GM12891 (cell line): ENCODE measurements at places on chromosomes 12 and 14.

DNA sequence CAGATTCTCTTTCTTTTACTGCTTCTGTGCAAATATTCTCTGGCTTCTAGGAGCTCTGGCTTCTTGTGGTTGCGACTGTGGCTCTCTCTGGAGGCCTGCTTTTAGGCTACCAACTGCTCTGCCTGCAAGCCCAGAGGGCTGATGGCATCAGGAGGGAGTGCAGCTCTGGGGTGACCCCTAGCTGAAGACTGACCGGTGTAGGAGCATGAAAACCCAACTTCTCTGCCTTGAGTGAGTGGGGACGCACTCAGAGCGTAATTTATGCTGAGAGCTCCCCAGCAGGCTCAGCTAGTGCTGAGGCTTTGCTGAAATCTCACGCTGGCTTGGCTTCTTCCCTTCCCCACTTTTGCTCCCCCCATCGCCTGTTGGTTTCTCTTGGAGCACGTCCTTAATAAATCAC is 29.9 kb upstream of the RBM19 start:
- no peak for DNase-seq

- no peak for DNase-seq
These were observed 64.3 kb downstream of the APOBEC1 start for GRCh38 chr12:7601406-7601805.

GRCh38 chr12:110005319-110005973 is 6.2 kb downstream of the ANKRD13A start:
- DNase-seq: no peak

DNA sequence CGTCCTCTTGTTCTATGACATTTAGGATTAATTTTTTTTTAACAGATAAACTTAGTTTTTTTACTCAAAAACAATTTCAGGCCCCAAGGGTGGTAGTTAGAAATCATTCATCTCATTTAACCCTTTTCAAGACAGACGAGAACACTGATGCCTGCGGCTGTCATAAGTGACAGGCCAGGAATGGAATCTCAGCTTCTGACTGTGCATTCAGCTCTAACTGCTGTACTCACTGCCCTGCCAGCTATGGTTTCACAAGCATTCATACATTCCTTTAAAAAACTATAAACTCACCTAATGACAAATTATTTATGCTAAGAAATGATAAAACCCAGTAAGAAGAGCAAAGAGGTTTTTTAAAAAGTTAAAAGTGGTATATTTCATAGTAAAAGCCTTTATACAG is 8.8 kb downstream of the DENND5B start:
- DNase-seq: no peak

DNA sequence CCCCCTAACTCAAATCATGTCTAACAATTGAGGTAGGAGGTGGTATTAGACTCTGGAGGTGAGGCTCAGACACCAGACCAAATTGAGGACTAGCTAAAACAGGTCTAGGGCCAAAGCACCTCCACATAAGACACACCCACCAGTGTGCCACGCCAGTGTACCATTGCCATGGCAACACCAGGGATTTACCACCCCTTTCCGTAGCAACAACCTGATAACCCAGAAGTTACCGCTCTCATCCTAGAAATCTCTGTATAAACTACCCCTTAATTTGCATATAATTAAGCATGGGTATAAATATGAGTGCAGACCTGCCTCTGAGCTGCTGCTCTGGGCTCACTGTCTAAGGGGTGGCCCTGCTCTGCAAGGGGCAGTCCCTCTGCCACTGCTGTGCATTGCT is 57.4 kb upstream of the PPP2R5C start:
- no peak for DNase-seq

- no peak for DNase-seq
These were observed 118.7 kb downstream of the ETNK1 start for GRCh38 chr12:22743700-22744099.

GRCh38 chr12:15307079-15307478 is 15.2 kb upstream of the PTPRO start:
- no peak for DNase-seq

GRCh38 chr12:129106772-129107171 is 253.5 kb downstream of the GLT1D1 start:
- no peak for DNase-seq

- DNase-seq: no peak
These were observed 193.1 kb upstream of the DIO2 start for GRCh38 chr14:80404413-80404812.

- DNase-seq: no peak
These were observed 13.3 kb downstream of the IL22 start for GRCh38 chr12:68240079-68240478.

- no peak for DNase-seq
These were observed 2.1 kb downstream of the TMEM30B start for GRCh38 chr14:61279082-61279481.

- peak; percentile 7 for DNase-seq
These were observed 1.1 kb downstream of the SLC6A15 start for GRCh38 chr12:84911271-84912197.

- DNase-seq: no peak
These were observed 12.3 kb upstream of the TMED10 start for GRCh38 chr14:75188520-75189268.

DNA sequence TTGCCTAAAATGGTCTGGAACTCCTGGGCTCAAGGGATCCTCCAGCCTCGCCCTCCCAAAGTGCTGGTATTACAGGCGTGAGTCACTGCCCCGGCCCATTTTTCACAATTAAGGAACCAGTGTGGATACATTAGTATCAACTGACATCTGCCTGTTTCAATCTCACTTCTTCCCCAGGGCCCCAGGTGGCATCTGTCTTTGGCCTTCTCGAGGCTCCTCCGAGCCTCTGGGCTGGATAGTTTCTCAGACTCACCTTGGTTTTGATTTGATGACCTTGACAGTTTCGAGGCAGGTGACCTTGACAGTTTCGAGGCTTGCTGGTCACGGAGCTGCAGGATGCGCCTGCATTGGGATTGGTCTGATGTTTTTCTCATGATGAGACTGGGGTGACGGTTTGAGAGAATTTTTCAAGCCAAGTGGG is 41.0 kb upstream of the NCOR2 start:
- DNase-seq: no peak

- no peak for DNase-seq
These were observed 78.2 kb downstream of the SPTSSA start for GRCh38 chr14:34383839-34384238.

- DNase-seq: no peak
These were observed 7.2 kb upstream of the RACGAP1 start for GRCh38 chr12:50032515-50032853.

DNA sequence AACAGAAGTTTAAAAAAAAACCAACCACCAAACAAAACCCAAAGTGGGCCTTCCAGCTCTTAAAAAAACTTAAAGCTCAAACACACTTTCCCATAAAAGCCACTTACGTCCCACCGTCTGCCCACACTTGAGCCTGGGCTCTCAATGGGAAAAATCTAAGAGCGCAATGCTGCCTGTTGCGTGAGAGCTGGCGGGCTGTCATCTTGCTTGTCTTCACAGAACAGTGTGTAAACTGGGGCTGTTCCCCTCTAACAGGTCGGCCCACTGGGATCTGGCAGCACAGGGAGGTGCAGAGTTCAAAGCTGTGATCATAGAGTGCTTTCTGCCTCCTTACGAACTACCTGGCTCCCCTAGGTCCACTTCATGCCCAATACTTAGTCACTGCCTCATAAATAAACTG is 80.0 kb downstream of the DICER1 start:
- DNase-seq: no peak

DNA sequence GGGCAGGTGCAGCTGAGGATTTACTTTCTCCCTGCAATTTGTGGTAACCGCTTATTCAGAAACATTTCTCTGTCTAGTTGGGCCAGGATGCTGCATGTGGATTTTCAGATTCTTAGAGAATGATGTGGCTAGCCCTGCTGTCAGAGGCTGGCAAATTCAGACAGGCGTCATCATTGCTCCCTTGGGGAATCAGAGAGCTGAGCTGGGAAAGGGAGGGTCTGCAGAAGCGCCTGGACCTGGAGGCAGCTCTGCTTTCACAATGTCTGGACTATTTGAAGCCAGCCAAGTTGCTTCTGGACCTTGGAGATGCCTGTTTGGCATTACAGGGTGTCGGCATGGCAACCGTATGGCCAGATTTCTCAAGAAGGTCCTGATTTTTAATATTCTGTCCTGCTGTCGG is 3.4 kb downstream of the GALNT16 start:
- DNase-seq: no peak

DNA sequence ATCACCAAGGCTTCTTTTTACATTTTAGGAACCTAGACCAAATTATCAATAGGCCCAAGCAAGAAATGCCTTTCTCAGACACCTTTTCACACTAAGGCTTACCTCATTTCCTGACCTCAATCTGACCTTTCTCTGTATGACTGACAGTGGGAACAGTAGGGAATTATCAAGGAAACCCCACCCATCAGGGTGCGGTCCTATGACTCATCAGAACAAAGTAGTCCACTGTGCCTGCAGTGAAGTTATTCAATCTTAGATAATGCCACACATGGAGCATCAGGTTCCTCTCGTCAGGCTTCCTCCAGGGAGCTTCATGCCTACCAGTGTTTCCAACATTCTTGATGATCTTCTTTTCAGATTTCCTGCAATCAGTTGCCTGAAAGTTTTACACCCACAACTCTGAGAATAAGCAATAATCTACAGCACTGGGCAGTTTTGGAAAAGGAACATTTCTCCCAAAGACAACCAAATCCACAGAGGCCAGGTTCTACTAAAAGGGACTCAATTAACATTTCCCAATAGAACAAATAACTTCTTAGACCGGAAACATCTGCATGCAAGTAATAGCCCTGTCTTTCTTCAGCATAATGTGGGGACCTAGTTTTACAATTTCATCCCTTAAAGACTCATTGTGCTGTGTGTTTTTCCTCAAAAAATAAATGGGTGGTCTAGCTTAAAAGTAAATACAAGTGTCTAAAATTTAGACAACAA is 35.9 kb upstream of the TMTC2 start:
- DNase-seq: no peak

GRCh38 chr12:85484387-85484786 is 204.4 kb downstream of the ALX1 start:
- no peak for DNase-seq

DNA sequence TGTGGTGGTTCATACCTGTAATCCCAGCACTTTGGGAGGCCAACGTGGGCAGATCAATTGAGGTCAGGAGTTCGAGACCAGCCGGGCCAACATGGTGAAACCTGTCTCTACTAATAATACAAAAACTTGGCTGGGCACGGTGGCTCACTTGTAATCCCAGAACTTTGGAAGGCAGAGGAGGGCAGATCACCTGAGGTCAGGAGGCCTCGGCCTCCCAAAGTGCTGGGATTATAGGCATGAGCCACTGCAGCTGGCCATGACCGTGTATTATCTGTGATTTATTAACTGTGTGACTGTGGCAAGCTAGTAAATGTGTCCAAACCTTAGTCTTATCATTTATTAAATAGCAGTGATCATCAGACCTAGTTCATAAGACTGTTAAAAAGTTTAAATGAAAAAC is 7.1 kb upstream of the ITPK1 start:
- DNase-seq: no peak

DNA sequence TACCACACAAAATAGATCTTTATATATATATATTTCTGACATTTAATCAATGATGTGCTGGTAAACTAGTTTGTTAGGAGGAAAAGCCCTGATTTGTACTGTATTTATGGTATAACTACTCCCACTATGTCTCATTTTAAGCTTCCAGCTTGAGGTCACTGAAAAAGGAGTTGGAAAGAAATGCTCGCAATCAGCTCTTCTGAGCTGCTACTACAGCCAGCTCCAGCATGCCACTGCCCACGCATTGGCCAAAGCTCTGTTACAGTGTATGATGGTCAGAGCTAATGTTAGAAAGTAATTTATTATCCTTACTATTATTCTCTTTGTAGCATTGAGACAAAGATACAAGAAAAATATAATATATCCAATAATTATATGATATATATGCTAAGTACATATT is 55.0 kb upstream of the PCED1B start:
- no peak for DNase-seq

DNA sequence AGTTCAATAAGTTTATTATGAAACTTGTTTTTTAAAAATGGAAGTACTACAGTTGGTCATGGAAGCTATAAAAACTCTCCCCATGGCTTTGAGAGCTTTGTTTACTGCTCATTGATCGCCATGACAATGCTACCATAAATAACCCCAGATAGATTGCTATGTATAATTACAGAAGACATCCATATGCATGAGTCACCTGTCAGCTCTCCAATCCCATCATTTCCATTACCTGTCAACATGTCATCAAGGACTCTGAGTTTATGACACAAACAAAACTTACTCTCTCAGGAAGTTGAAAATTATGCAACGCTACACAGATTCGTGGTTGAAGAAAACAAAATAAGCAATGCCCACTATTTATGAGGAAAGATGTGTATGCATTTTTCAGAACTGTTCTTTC is 144.4 kb downstream of the SEC23A start:
- DNase-seq: no peak

- no peak for DNase-seq
These were observed 10.5 kb upstream of the NUAK1 start for GRCh38 chr12:106149096-106149784.

DNA sequence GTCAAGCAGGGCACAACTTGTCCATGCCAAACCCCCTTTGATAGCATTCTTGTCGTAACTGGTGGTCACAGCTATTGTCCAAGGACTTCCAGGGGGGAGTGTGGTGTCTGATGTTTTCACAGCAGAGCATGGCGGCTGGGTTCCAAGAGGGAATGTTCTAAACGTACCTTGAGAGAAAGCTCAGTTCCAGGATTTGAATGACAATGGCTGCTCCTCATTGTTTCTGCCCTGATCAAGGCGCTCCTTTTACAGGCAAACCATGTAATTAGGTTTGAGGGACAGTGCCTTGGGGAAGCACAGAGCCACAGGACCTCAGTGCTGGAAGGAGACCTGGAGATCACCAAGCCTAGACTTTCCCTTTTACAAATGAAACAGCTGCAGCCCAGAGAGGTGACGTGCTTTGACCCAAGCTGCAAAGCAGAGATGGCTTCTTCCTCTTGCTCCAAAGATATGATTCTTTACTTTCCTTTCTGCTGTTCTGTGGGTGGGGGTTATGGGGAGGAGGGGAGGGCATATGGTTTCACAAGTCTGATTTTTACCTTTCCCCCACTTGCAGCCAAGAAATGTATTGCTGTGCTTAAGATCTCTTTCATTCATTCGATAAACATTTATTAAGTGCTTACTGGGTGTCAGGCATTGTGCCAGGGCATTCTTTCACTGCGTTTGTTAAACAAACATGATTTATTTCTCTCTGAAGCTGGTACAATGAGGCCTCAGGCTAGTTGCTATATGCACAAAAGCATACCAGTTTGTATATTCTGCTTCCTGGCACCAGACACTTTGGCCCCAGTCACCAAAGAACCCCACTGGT is 172.8 kb downstream of the KTN1 start:
- DNase-seq: no peak

- DNase-seq: no peak
These were observed 30.7 kb downstream of the OTOGL start for GRCh38 chr12:80129895-80130530.
